Stimulated activated CD4-positive, alpha-beta T cell treated with anti-CD3 and anti-CD28 coated beads, Interleukin-4, amount 100 ng/mL, for 48 hours (primary cell): ENCODE measurements at places on chromosomes 16 and 17.

DNA sequence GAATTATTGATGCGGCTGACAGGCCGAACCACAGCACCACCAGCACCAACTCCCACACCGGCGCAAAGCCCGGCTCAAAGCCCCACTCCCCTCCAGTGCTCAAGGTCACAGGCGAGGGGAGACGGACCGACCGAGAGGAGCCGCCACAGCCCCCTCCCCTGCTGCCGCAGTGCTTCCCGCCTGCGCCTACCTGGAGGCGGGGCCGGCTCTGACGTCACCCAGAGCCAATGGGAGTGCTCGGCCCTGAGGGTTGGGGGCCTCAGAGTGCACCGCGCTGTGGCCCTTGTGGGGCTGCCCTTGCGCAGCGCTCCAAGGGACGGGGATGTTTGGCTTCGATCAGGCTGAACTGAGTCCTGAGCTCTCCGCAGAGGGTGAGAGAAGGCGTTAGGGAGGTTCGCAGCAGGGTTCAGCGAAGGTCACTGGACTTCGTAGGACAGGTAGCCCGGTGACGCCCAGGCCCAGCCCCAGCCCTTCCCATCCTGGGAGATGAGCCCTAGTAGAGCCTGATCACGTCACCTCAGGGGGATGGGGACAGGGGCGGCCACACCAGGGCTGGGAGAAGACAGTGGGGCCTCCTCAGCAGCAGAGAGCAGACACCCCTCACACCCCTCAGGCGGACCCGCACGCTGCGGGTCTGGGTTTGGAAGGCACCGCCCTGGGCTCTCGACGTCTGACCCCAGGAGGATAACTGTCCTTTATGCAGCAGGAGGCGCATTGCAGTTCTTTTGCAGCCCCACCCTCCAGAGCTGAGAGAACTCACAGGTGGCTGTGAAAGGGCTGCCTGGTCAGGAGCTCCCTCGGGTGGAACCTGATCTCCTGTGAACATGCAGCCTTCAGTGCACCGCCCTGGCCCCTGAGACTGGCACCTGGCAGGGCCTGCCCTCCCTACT lies 1.5 kb downstream of the NDRG4 start:
- DNase-seq: no peak

- DNase-seq: no peak
Observed at GRCh38 chr16:17744921-17745572, 274.3 kb upstream of the XYLT1 start.

DNA sequence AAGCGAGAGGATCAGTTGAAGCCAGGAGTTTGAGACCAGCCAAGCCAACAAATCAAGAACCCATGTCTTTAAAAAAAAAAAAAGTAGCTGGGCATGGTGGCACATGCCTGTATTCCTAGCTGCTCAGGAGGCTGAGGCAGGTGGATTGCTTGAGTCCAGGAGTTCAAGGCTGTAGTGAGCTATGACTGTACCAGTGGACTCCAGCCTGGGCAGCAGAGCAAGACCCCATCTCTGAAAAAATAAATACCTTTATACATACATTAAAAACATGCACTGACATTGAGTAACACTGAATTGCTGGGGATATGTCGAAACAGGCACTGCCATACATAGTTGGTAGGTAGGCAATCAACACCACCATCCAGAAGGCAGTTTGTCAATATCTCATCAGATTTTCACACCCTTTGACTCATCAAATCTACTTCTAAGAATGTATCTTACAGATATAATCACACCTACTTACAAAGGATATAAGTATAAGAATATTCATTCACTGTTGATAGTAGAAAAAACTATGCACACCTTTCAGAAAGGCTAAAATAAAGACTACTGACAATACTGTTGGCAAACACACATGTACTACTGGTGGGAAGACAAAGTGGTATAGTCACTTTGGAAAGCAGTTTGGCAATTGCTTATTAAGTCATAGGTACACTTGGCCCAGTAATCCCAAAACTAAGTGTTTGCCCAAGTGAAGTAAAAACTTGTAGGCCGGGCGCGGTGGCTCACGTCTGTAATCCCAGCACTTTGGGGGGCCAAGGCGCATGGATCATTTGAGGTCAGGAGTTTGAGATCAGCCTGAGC lies 6.4 kb upstream of the CEP20 start:
- no peak for DNase-seq

GRCh38 chr16:75996491-75996890 lies 270.2 kb upstream of the CPHXL start:
- no peak for DNase-seq

- DNase-seq: no peak
Observed at GRCh38 chr17:61129267-61130254, 270.1 kb upstream of the TBX2 start.

GRCh38 chr16:75263291-75263962 lies 12.0 kb upstream of the BCAR1 start:
- DNase-seq: no peak

- DNase-seq: no peak
Observed at GRCh38 chr17:42333053-42333452, 44.8 kb downstream of the STAT5A start.

GRCh38 chr17:73138541-73139138 lies 26.2 kb upstream of the SSTR2 start:
- no peak for DNase-seq

DNA sequence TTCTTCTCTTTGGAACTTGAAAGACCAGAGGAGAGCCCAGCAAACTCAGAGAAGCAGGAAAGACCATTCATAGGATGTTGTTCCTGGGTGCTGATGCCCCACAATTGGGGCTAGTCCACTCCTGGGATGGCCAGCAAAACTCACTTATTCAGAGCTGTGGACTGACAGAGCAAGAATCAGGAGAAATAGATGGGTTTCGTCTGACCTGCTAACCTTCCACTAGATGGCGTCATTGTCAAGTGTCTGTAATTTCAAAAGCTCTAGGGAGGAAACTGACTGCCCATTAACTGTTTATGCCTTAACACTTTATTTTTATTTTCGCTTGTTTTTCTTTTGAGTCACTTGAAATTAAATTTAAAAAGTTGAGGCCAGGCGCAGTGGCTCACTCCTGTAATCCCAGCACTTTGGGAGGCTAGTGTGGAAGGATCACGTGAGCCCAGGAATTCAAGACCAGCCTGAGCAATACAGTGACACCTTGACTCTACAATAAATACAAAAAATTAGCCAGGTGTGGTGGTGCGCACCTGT lies 28.7 kb upstream of the MILR1 start:
- DNase-seq: no peak

GRCh38 chr17:3965118-3965800 lies 1.0 kb upstream of the ATP2A3 start:
- peak; percentile 62 for DNase-seq

- no peak for DNase-seq
Observed at GRCh38 chr17:71472809-71473789, 647.7 kb upstream of the SOX9 start.

DNA sequence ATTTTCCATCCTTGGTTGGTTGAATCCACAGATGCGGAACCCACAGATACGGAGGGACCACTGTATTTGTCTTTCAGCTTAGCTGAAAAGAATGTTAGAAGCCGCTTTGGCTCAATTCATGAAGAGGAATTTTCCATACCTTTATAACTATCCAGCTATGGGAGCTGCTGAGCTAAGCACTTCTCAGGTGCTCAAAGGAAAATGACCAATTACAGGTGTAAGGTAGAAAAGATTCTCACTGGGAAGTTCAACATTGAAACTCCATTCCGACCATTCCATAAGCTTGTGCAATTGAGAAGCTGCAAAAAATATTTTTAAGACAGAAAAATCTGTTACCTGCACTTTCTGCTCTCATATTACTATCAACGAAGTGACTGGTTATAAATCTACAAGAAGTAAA lies 2.7 kb downstream of the AHSP start:
- DNase-seq: no peak

- DNase-seq: no peak
Observed at GRCh38 chr17:57868007-57868909, 18.4 kb upstream of the MRPS23 start.

- DNase-seq: no peak
Observed at GRCh38 chr16:68072038-68072695, 13.0 kb upstream of the NFATC3 start.

DNA sequence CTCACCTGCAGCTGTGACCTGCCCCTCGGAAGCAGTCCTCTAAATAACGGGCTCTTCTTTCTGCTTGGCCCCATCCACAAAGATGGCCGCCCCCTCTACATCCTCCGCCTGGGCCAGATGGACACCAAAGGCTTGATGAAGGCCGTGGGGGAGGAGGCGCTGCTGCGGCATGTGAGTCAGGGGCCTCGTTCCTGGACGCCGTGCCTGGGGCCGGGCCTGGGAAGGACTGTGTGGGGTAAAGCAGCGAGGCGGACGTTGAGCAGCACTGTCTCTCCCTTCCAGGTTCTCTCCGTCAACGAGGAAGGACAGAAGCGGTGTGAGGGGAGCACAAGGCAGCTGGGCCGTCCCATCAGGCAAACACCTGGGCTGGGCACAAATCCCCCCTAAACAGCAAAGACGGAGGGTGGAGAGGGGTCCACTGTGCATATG lies 33.1 kb downstream of the NAGPA start:
- DNase-seq: no peak

DNA sequence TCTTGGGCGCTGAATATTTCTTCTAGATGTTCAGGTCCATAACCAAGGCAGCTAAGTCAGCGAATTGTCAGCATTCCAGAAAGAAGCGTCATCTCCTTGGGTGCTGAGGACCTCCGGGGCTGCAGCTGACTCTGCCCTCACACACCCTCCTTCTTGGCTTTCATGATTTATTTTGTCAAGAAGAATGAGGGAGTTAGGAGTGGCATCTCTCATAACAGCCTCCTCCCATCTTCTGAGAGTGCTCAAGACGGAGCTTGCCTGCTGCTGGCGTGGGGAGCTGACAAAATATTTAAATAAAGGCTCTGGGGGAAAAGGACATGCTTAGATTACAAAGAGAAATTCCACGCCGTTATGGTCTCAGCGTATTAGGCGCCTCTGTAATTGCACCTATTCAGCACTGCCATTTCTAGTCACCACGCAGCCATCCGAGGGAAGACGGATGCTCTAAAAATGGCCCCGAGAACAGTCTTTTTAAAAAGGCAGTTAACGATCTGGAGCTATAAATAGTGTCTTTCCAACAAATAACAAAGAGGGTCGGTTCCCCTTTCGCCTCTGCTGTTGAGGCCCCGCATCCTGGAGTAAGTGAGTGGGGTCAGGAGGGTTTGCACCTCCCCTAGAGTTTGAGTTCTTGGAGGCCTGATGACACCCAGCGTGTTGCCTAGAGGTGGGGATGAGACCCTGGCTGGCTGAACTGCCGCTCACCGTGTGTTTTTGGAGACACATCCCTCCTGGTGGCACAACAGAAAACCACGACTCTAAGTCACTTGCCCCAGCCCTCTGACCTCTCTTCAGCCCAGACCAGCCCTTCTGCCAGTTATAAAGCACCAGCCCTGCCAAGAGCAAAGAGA lies 187.0 kb downstream of the CCDC182 start:
- no peak for DNase-seq

- no peak for DNase-seq
Observed at GRCh38 chr17:74037320-74037719, 166.2 kb upstream of the RPL38 start.

DNA sequence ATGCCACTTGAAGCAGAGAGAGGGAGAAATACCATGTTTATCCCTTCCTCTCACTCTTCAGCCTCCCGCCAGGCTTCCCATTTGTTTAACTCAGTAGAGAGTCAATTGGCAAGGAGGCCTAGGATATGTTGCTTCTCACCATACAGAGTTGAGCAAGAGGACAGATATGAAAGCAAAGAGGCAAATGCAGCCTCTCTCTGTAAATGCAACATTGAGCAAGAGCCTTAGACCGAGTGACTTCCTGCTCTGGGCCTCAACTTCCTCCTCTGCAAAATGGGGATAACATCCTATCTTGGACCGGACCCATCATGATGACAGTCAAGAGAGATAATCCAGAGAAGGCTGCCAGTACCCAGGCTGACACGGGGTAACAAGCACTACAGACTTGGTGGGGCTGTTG lies 36.8 kb downstream of the SOCS1 start:
- no peak for DNase-seq

DNA sequence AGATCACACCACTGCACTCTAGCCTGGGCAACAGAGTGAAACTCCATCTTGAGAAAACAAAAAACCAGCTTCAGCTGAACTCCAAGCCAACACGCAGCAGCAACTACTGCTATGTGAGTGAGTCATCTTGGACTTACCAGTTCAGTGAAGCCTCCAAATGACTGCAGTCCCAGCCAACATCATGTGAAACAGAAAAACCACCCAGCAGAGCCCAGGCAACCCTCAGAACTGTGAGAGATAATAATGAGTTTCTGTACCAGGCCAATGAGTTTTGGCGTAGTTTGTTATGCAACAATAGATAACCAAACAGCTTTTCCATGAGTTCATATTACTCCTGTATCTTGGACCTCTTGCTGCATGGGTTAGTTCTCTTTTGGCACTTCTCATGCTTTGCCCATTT lies 23.3 kb downstream of the PHF12 start:
- peak; percentile 32 for DNase-seq

GRCh38 chr16:4103745-4104144 lies 12.5 kb downstream of the ADCY9 start:
- no peak for DNase-seq
